Activated T-helper 2 cell treated with anti-CD3 and anti-CD28 coated beads, Interferon-gamma antibody, Interleukin-2, Interleukin-4, amounts not matched to agents 10 μg/mL and 5 μg/mL and 100 μg/mL, durations not matched to agents 14 hours and 24 hours and 36 hours (primary cell): ENCODE measurements at places on chromosomes 16 and 17. TPM values are rescaled to one million over a fixed set of nuclear protein-coding genes. Genes with fewer than 3 reads are reported as not detected.

GRCh38 chr16:11470676-11471415 lies 115.9 kb downstream of the LITAF start:
- no peaks in the 10 kb centered on the region for H3K36me3 ChIP-seq
- H3K27me3 ChIP-seq = peaks cover 2% of the 10 kb centered on the region
- H3K4me3 ChIP-seq = no peak overlapping the region
- DNase-seq = no peak
- no peak overlapping the region for H3K27ac ChIP-seq

DNA sequence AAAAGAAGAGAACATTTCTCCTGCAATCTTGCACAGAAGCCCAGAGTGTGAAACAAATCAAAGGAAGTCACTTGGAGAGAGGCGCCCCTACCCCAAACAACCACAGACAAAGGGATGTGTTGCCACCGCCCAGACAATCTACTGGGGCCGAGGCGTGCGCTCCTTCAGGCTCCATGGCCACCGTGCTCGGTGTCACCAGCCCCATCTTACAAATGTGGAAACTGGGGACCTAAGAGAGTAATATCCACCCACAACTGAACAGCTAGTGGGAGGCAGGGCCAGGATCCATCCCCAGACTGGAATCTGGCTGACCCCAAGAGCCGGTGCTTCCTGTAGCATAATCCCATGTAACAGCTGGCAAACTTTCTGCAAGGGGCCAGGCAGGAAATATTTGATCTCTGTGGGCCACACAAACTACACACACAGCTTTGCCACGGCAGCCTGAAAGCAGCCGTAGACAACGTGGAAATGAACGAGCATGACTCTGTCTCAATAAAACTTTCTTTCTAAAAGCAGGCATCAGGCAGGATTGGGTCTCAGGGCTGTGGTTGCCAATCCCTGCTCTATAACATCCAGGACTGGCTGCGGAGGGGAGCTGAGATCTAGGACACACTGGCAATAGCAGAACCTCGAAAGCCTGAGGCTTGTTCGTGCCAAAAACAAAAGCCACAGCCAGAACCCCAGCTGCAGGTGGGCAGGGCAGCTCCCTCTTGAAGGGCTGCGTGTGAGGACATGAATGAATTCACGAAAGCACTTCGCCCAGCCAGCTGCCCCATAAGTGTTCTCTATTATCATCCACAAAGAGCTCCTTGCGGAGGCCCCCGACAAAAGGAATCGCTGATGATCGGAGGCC lies 26.6 kb upstream of the GINS2 start:
- no peak overlapping the region for H3K4me3 ChIP-seq
- H3K27ac ChIP-seq = no peak overlapping the region
- H3K36me3 ChIP-seq = no peaks in the 10 kb centered on the region
- H3K4me1 ChIP-seq = no peaks in the 10 kb centered on the region
- no peak for DNase-seq

The ADAP2 gene
- 0.80 and 2.0 TPM in 2 replicates for total RNA-seq

GRCh38 chr16:89410794-89411309 lies 79.5 kb downstream of the ANKRD11 start:
- H3K27ac ChIP-seq = peak overlapping the region; percentile 74
- no peaks in the 10 kb centered on the region for H3K27me3 ChIP-seq
- H3K4me1 ChIP-seq = peaks cover 60% of the 10 kb centered on the region
- peaks cover 11% of the 10 kb centered on the region for H3K36me3 ChIP-seq
- no peak for DNase-seq
- no peak overlapping the region for H3K4me3 ChIP-seq

- H3K27ac ChIP-seq = no peak overlapping the region
- no peak for DNase-seq
- H3K27me3 ChIP-seq = peaks cover 39% of the 10 kb centered on the region
- peaks cover 12% of the 10 kb centered on the region for H3K4me1 ChIP-seq
Measured at GRCh38 chr16:66695935-66696668, 441 bp downstream of the CMTM4 start.

GRCh38 chr16:56862776-56863175 lies 2.2 kb upstream of the SLC12A3 start:
- peaks cover 44% of the 10 kb centered on the region for H3K4me1 ChIP-seq
- H3K27me3 ChIP-seq = no peaks in the 10 kb centered on the region
- no peak overlapping the region for H3K27ac ChIP-seq
- H3K36me3 ChIP-seq = no peaks in the 10 kb centered on the region

- H3K4me3 ChIP-seq = no peak overlapping the region
- peaks cover 30% of the 10 kb centered on the region for H3K36me3 ChIP-seq
- H3K4me1 ChIP-seq = peaks cover 13% of the 10 kb centered on the region
Measured at GRCh38 chr16:87345726-87346424, 28.7 kb upstream of the C16orf95 start.
